Frontal cortex (tissue), 4 donors: ENCODE measurements at places on chromosomes 3 and 15.

GRCh38 chr3:126300761-126301481, 56.3 kb downstream of the KLF15 start:
- no peak for DNase-seq

DNA sequence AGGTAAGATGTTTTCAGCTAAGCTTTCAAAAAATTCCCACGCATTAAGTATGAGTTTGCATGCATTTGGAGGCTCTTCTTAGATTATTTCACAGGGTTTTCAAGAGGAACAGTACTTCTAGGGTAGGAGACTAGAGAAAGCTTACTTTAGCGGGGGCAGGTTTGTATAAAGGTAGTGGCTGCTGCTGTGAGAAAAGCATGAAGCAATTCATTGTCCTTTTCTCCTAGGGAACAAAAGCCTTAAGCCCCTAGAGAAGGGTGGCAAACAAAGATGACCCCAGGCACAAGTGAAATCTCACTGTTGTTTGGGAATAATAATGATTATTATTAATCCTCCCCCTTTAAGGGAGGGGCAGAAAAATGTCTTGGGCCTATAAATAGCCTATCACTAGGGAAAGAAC, 310.7 kb downstream of the DIPK2A start:
- no peak for DNase-seq

- no peak for DNase-seq
Measured at GRCh38 chr3:54901906-54902685, 25.8 kb downstream of the LRTM1 start.

GRCh38 chr3:23288715-23289114, 85.6 kb downstream of the UBE2E2 start:
- DNase-seq = no peak

DNA sequence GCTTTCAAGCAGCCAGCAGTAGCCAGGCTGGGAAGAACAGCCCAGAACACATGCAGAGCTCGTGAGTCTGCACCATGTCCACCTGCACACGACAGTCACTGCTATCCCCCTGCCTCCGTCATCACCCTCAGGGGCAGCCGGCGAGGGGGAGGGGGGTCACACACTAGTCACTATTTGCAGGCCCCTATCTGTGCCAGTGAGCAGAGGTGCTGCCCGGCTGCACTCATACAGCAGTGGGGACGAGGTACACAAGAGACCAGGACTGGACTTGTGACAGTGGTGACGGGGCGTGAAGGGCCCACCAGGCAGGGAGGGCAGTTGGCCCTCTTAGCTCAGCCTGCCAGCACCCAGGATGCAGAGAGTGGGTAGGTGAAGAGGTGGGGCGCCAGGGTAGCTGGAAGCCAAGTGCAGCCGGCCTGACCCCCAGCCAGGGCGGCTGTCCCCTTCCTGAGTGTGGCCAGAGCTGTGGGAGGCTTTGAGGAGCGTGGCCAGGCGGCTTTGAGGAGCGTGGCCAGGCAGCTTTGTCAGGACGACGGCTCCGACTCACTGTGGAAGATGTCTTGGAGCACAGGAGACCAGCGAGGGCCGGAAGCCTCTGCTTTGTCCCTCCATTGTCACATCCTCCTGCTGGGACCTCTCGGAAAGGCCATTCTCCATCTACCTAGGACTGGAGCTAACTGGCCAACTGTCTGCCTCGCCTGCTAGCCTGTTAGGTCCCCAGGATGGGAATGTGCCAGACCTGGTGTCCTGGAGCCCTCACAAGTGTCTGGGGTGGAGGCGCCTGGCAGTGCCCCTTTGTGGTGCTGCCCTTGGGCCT, 52.1 kb upstream of the FGD5 start:
- DNase-seq = no peak

GRCh38 chr3:149581248-149581647, 76.6 kb downstream of the WWTR1 start:
- DNase-seq = no peak

DNA sequence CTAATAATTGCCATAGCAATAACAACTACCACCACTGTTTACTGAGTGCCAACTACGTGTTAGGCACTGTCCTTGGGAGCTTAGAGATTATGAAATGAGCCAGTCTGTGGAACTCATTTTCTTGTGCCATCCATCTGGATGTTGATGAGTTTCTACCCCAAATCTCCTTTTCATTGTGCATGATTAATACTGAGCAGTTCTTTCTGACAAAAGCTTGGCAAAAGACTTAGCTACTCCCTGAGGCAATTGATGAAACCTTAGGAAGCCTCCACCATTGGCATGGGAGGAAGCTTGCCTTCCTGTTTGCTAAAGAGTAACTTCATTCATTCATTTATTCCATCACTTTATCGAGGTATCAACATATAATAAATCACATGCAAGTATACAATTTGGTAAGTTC, 39.8 kb downstream of the PRICKLE2 start:
- no peak for DNase-seq

GRCh38 chr15:56042982-56043980, 49.9 kb upstream of the NEDD4 start:
- DNase-seq = no peak

GRCh38 chr15:69830430-69830829, 267.3 kb downstream of the TLE3 start:
- DNase-seq = no peak

DNA sequence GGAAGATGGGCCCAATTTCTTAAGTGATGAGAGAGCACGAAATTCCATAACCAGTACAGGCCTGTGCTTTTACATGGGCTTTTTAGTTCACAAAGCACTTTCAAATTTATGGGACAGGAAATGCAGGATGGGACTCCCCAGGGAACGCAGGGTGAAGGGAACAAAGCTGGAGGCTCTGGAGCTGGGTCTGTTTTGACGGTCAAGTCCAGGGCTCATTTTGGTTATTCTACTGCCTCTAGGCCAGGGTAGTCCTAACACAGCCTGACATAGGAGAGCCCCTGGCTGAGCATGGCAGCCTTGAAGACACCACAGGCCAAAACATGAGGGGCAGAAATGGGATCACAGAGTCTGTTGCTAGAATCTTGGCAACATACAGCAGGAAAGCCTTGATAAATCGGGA, 33.5 kb downstream of the HCLS1 start:
- DNase-seq = no peak

- DNase-seq = no peak
Measured at GRCh38 chr15:85424154-85424553, 43.8 kb downstream of the AKAP13 start.

- no peak for DNase-seq
Measured at GRCh38 chr3:116920826-116921610, 211.4 kb downstream of the TUSC7 start.

- DNase-seq = no peak
Measured at GRCh38 chr3:110165753-110166152, 828.4 kb upstream of the DPPA4 start.

DNA sequence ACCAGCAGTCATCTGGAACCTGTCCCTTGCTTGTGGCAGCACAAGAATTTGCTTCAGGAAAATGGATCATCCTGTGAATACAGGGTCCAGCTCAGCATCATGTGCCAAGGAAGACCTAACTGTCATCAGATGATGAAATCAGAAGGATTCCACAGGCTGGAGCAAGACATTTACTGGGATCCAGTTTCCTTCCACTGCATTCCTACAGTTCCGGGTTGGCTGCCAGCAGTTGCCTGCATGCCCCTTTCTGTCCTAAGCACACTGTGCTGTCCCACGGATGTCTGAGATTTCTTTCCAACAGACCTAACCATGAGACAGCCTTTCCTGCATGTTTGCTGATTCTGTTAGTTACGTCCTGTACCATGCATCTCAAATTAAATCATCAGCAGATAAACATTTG, 140.7 kb downstream of the IMPG2 start:
- DNase-seq = no peak
